ENCODE measurements at places on chromosomes 13 and 19. TPM values are rescaled to one million over a fixed set of nuclear protein-coding genes. Genes with fewer than 3 reads are reported as not detected.

The GFY gene
- not detected for total RNA-seq

The FGF21 gene
- not detected for total RNA-seq

The MYDGF gene
- 162 TPM for total RNA-seq

The THSD8 gene
- 0.53 TPM for total RNA-seq

The FKRP gene
- 18.2 TPM for total RNA-seq

The KIR2DL1 gene
- total RNA-seq = not detected

The CPB2 gene
- not detected for total RNA-seq

The CGB8 gene
- total RNA-seq = not detected

The ZNF440 gene
- total RNA-seq = 12.4 TPM

The KCNN4 gene
- total RNA-seq = 0.53 TPM

The LIG1 gene
- total RNA-seq = 46.5 TPM

Data from thoracic aorta endothelial cell (primary cell).